ENCODE measurements at places on chromosomes 12 and 14.

DNA sequence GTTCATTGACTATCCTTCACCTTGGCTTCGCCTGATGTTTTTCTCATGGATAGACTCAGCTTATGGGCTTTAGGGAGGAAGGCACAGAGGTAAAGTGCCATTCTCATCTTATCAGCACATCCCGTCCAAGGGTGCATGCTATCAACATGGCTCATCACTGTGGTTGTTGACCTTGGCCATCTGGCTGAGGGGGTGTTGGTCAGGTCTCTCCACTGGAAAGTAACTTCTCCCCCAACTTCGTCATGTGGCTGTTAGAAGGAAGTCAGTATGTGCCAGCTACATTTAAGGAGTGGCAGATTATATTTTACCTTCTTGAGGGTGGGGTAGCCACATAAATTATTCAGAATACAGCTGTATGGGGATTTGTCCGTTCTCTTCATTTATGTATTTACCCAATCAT lies 68.9 kb downstream of the EML1 start:
- peak; percentile 59 for DNase-seq

DNA sequence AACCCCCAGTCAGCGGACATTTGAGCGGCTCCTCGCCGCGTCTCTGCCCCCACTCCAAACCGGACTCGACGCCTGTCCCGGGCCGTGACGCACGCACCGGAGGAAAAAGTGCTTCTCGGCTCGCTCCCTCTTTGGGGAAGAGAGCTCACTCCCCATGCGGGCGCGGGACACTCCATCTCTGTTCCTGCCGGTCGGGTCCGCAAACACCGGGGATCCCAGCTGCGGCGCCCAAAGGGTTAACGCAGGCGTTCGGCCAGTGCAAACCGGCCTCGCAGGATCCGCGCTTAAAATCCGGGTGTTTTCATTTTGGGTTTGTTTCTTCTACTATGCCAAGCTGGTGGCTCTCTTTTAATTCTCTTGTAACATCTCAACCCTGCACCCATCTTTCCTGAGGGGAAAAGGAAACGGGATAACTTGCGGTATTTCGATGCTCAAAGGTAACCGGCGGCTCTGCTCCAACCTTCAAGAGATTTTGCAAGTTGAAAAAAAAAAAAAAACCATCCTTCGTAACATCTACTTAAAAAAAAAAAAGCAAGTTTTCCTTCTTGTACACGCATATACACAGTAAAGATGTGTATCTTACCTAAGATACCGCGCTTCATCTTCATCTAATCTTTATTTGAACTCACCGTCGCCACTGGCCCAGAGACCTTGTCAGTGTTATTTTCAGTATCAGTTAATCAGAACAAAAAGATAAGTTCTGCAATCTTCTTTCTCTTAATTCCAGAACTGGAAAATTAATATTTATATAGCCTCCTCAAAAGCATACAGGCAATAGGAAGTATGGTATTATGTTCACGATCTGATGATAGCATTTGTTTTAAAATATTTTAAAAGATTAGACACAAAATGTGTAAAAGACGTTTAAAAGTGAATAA lies 1.6 kb upstream of the ATP2B1 start:
- DNase-seq = peak; percentile 28

- DNase-seq = no peak
These were observed 151.9 kb upstream of the ABCD2 start for GRCh38 chr12:39771456-39771855.

- no peak for DNase-seq
These were observed 15.4 kb downstream of the BDKRB1 start for GRCh38 chr14:96271421-96271762.

DNA sequence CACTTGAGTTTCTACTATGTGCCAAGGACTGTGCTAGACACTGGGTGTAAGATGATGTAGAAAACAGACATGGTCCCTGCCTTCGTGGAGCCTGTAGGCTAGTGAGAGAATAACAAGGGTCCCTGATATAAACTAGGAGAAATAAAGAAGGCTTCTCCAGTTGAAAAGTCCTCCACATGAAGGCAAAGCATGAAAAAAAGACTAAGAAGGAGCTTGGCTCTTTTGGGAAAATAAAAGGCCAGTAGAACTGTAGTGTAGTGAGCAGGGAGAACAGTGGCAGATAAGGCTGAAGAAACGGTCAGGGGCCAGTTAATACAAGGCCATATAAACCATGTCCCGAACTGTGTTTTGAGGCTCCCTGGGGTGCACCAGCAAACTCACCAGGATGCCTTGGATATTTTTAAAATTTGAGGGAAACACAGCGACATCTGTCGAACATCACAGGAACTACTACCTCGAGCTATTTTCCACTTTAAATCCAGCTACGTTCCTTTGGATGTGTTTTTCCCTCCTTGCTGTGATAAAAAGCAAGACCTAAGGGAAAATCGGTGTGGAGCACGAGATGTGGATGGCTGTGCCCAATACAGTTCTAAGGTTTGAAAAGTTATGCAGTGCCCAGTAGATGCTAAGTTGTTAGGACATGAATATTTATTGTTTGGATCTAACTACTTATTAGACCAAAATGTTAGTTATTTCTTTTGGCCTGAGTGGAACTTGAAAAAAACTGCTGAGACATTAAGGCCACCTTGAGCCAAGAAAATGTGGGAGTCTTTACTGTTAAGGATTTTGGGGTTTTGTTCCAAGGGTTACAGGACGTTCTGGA lies 8.5 kb upstream of the CFL2 start:
- DNase-seq = peak; percentile 52

- no peak for DNase-seq
These were observed 10.0 kb upstream of the NR1H4 start for GRCh38 chr12:100463661-100464060.

DNA sequence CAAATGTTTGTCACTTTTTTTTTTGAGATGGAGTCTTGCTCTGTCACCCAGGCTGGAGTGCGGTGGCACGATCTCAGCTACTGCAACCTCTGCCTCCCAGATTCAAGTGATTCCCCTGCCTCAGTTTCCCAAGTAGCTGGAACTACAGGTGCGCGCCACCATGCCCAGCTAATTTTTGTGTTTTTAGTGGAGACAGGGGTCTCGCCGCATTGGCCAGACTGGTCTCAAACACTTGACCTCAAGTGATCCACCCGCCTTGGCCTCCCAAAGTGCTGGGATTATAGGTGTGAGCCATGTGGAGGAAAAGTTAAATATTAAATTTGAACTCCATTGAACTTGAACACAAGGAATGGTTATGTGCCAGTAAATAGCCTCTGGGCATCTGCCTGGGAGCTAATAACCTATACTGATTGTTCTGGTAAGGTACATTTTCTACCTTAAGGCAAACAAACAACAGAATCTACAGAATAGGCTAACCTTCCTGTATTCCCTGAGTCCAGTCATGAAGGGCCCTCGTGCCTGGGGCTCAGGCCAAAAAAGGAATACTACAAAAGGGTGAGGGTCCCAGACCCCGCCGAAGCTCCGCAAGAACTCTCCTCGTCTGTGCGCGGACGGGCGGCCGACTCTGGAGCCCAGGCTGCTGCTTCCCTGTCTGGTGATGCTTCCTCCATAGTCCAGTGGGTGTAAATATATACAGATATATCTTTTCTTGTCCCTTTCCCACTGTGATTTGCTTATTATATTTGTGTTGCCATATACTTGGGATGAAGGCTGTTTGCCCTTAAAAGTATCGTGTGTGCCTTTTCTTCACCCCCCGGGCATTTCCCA lies 74.0 kb upstream of the EIF5 start:
- DNase-seq = peak; percentile 4

- no peak for DNase-seq
These were observed 6.4 kb upstream of the TBK1 start for GRCh38 chr12:64445490-64445889.

- DNase-seq = no peak
These were observed 12.7 kb upstream of the CRIP2 start for GRCh38 chr14:105461903-105462302.

DNA sequence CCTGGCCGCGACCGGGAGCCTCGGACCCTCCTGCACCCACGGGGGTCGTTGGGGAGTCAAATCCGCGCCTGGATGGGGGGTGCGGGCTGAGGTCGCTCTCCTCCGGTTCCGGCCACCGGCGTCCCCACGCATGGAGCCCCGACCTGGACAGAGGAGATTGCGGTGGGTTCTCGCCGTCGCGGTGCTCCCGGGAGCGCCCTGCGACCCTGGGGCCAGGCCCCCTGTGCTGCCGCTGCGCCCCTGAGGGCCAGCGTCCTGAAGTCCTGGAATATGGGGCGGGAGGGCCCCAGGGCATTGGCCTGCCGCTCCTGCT lies 345 bp downstream of the ASPG start:
- no peak for DNase-seq

- DNase-seq = no peak
These were observed 9.2 kb downstream of the PPP1R1A start for GRCh38 chr12:54579258-54579657.

GRCh38 chr14:95460647-95461478 lies 55.6 kb downstream of the SYNE3 start:
- DNase-seq = peak; percentile 69
